ENCODE measurements at places on chromosomes 1 and 21.

- DNase-seq: no peak
Measured at GRCh38 chr1:50106095-50106761, 2.5 kb upstream of the ELAVL4 start.

- DNase-seq: peak; percentile 87
Measured at GRCh38 chr1:184866991-184867788, 107.1 kb downstream of the NIBAN1 start.

GRCh38 chr1:76160225-76160624 is 85.7 kb downstream of the ST6GALNAC3 start:
- DNase-seq: no peak

DNA sequence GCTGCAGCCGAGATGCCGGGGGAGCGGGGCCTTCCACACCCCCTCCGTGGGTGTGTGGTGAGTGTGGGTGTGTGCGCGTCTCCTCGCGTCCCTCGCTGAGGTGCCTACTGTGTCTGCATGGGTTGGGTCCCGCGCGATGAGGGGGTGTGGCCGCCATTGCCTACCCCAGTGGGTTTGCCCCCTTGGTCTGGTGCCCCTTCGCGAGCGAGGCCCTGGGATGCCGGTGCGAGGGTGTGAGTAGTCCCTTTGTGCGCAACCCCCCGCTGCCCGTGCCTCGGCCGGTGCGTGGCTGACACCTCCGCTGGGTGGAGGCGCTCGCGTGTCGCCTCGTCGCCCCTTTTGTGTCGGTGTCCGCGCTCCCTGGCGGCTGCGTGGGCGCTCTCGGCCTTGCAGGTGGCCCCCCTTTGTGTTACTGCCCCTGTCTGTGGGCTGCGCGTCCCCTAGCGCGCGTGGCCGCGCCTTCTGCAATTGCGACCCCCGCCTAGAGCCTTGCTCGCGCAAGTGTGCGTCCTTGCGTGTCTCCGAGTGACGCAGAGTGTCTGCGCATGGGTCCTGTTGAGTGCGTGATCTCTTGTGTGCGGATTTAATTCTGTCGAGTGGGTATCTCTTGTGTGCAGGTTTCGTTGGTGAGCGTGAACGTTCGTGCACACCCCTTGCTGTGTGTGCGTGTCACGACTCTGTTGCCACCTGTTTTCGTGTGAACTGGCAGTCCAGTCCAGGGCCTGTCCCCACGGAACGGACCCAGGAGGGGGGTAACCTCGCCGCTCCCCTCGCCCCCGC is 553 bp downstream of the TTC3 start:
- DNase-seq: peak; percentile 6

DNA sequence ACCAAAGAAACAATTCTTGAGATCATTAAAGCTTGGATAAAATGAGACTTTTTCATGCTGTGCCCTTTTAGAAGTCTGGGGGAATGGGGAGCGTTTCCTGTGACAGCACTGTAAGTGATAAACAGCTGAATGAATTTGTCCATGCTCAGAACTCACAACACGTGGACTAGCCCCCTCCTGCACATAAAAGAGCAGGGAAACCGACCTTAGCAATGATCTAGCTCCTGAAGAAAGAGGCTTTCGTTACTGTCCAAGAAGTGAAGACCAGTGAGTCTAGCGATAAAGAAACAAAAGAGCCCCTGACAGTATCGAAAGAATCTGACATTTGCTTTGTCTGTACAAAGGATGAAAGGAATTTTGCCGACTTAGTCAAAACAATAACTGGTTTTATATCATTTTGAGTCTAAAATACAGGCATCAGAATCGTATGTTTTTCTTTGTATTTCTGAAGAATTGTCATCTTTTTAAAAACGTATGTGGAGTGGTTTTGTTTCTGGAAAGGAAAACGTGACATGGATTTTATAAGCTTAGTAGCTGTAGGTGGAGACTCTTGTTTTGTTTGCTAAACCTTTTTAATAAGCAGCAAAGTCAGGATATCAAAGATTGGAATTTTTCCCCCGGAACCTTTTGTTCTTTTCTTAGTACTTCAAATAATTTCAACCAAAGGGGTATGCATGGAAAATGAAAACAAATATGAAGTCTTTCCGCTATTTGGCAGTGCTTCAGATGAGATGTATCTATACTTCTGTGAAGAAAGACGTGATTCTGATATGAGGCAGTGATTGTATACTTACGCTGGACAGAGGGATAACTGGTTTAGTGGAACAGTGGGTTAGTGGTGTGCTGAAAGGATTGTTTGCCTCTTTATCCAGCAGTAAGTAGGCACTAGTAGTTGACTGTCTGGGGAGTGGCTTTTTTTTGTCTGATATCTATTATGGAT is 61.0 kb downstream of the MAST2 start:
- peak; percentile 4 for DNase-seq

DNA sequence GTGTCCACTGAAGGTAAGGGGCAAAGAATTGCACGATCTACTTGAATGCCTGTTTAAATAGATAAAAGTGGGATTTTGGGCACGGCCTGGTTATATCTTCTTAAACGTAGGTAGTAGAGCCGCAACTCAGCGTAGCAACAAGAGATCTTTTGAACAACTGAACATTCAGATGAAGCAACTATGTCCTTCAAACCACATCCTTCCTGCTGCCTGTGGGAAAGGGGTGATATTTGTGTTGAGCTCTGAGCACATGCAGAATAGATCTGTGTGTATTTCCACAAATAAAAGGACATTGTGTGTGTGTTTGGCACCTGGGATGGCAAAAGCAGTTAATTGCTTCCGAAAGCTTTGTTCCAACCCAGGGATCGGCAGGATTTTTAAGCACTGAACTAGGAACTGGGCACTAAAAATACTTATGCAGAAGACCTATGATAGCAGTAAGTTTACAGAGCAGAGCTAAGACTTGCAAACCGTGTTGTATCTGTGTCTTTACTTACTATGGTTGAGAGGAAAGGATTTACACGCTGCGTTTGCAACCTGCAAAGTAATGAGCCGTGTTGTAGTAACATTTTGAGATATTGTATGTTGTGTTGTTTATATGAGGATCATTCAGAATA is 333.4 kb downstream of the CHRM3 start:
- DNase-seq: no peak

DNA sequence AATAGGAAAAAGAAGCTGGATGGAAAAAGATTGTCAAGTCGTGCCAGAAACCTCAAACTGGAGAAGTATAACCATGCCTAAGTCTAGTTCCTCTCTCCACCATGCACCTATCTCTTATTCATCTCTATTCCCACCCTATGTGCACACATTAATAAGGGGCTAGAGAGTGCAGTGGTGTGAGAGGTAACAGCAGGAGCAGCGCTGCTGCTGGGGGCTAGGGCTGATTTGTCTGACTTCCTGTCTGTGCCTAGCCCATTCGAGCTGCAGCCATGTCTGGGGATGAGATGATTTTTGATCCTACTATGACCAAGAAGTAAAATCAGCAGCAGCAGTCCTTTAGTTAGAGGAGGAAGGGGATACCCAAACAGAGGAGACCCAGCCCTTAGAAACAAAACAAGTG is 43.0 kb downstream of the TRIM33 start:
- no peak for DNase-seq

GRCh38 chr1:84236256-84236655 is 65.3 kb upstream of the SAMD13 start:
- DNase-seq: no peak

- peak; percentile 73 for DNase-seq
Measured at GRCh38 chr1:66371233-66372005, 162.5 kb upstream of the SGIP1 start.

DNA sequence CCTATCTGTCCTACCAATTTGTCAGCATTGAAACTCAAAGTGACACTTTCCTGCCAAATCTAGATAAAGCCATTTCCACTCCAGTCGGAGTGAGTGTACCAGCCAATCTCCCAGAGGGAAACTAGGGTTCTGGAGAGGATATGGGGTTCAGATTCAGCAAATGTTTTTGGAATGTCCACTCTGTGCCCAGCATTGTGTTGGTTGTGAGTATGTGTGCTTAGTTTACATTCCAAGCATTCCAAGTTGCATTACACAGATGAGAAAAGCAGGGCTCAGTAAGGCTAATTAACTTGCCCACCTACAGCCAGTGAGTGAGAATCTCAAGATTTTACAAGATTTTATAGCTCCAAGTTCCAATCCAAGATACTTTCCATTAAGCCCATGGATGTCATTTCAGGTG is 26.4 kb upstream of the RGS16 start:
- DNase-seq: no peak

- no peak for DNase-seq
Measured at GRCh38 chr1:118485757-118486156, 300.7 kb upstream of the SPAG17 start.

DNA sequence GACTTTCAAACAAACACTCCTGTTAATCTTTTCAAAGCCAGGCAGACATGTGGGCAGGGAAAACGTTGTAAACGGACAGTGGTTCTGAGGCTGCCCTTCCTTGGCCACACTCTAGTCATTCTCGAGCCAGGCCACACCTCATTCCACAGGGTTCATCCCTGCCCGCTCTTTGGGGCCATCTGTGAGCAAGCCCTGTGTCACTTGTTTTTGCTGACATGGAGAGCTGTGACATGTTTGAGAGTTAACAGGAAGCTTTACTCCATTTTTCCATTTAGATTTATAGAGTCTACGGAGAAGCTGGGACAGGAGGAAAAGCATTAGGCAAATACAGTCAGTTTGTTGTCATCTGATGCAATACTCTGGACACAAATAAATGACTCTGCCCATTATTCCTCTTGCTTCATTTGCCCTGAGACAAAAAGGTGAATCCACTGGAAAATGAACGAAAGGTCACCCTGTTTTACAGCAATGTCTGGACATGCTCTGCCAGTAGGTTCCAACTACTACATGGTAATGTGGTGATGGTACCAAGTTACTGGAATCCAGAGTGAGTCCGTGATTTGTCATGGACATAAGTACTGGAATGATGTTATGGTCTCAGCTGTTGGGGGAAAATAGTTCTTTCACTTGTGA is 126.9 kb downstream of the CLIC6 start:
- peak; percentile 67 for DNase-seq

GRCh38 chr1:160221089-160221488 is 15.9 kb downstream of the PEA15 start:
- DNase-seq: no peak

DNA sequence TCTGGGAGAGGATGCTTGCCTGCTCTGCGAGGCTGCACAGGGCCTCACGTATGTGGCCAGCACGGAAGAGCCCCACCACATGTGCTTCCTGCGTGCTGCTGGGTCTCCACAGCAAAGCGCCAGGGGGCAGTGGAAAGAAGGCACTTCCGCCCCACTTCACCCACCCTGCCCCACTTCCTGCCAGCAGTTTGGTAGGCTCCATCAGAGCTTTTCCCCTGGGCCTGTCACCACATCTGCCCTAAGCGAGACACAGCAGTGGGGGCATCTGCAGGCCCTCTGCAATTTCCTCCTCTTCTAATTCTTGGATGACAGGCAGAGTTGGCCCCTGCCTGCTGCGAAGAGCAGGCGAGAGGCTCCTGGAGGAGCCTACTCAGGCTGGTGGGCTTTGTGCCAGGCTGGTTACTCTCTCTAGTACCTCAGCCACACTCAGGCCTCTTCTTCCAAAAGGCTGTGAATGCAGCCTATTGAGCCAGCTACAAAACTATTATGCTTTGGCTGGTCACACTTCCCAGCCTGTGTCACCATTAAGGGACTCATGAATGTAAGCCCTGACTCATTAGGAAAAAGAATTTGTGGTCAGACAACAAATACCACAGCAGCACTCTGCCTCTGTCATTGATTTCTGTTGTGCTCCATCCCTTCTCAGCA is 25.0 kb downstream of the CD244 start:
- DNase-seq: peak; percentile 7

DNA sequence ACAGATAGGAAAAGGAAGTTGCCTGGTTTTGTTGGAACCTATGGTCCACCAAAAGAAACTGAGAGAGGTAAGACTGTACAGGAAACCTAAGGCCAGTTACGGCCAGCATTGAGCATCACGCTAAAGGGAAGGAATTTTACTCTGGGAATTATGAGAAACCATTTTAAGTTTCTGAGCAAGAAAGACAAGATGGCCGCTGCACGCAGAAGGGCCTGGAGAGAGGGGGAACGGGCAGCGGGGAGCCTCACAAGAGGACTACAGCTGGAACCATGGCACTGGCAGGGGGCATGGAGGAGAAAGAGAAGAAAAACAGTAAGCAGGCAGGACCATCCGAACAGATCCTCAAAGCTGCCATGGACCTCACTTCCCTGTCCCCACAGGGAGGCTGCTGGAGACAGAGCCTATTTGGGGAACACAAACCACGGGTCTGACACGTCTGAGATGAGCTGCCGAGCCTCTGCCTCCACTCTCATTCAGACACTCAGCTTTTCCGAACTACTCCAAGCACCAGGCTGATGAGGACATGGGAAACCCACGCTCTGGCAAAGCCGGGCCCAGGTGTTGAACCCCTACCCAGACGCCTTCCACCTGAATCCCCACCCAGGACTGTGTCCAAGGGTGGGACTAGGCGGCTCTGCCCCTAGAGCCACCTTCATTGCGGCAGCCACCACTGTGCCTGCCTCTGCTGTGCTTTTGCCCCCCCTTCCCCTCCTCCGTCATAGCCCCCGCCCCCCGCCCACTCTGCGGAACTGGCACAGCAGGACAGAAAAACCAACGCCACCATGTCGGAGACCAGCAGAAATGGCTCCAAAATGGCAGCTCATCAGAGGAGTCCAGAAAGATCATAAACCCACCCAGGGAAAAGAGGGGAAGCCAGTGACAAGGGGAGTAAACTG is 69.0 kb downstream of the CD46 start:
- no peak for DNase-seq

DNA sequence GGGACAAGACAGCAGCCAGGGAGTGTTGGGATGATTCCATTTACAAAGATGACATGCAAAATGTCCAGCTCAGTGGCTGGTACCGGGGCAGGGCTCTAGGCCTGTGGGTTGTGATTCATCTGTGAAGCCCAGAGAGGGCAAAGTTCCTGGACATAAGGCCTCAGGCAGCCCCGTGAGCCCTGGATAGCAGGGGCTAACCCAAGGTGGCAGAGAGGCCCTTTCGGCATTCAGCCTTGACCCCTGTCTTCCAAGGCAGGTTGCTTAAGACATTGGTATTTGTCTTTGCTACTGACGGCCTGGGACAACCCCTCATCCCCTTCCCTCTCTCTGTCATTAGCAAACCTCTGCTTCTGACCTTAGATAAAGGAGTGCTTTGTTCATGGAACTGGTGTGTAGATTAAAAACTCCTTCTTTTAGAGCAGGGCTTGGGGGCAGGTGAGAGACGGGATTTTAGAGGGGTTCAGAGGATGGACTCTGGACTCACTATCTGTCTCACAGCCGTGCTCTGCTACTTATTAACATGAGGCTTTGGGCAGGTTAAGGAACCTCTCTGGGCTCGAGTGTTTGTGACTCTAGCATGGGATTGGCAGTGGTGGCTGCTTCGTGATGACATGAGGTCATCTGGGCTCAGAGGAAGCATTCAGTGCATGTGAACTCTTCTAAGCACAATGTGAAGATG is 36.3 kb downstream of the TMEM51 start:
- no peak for DNase-seq

- DNase-seq: peak; percentile 87
Measured at GRCh38 chr1:110312188-110313121, 26.7 kb upstream of the RBM15 start.

Measured in AG08395 (cell line).